Islet precursor cell (in vitro differentiated cells): ENCODE measurements at places on chromosomes 3 and 15.

- no peak for DNase-seq
Observed at GRCh38 chr15:90423801-90424319, 35.8 kb downstream of the IQGAP1 start.

DNA sequence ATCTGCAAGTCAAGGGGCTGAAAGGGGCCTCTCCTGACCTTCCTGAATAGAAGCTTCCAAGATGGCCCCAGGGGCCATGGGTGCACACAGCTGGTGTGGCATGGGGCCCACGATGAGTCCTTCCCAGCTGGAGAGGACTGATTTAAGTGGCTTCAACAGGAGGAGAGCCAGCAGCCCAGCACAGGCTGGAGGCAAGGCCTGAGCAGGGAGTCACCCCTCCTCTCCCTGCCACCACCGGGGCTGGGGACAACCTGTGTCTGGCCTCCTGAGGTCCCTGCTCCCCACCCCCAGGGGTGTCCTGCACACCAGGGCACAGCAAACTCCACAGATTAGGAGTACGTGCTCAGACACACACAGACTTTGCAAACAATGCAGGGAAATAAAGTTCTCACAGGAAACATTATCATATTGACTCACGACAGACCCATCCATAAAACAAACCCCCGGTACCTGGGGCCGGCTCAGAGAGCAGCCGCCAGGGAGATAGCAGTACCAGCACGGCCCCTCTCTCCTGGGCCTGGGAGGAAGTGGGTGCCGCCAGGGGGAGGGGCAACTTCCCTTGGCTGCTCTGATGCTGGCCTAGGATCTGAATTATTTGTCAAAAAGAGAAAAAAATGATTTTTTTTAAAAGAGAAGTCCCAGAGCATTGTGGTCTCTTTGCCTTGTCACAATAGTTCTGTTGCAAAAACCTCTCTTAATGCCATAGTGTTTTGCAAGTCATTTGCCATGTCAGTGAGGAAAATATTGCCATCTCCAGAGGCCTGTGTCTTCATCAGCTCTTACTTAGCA is 21.9 kb upstream of the TSEN2 start:
- DNase-seq, result no peak

- peak; percentile 83 for DNase-seq
Observed at GRCh38 chr3:40996827-40997710, 202.2 kb upstream of the CTNNB1 start.

GRCh38 chr15:70258369-70259027 is 160.8 kb upstream of the TLE3 start:
- no peak for DNase-seq

- DNase-seq, result no peak
Observed at GRCh38 chr3:56881841-56882240, 80.1 kb upstream of the ARHGEF3 start.

DNA sequence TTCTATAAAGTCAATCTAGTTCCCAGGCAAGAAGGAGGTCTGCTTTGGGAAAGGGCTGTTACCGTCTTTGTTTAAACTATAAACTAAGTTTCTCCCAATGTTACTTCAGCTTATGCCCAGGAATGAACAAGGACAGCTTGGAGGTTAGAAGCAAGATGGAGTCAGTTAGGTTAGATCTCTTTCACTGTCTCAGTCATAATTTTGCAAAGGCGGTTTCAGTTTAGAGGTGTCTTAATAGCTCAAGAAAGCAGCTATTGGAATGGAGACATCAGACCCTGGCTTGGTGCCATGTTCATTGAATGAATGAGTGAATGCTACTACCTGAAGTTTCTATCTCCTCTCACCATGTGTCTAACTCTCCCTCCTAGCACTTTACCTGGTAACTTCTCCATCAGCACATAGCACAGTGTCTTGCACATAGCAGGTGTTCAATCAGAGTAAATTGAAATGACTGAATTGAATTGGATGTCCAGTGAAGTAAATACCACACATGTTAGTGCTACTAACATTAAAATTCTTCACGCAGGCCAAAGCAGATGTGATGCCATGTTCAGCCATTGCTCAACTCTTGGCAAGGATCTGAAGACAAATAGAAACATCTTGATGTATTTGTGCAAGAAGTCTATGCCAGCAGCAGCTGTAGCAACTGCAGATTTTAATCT is 28.2 kb downstream of the CLEC3B start:
- no peak for DNase-seq

DNA sequence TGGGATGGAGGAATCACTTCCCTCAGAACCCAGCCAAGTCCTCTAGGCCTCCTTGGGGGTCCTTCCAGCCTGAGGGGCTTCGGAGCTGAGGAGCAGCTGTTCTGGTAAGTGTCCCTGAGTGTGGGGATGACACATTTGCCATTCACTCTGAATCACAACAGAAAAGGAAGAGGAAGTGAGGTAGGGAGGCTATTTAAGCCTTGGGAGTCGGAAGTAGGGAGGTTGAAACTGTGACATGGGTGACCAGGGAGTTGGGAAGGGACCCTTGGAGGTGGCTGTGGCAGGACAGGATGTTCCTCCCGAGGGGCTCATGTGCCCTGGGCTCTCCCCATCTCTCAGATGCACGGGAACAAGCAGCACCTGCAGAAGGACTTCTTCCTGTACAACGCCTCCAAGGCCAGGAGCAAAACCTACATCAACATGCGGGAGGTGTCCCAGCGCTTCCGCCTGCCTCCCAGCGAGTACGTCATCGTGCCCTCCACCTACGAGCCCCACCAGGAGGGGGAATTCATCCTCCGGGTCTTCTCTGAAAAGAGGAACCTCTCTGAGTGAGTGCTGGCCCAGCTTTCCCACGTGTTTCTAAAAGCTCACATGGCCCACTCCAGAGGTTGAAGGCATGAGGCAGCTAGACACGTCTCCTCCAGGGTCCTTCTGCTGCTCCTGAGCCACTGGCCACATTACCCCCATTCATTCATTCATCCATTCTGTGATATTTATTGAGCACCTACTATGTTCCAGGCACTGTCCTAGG is 43.3 kb downstream of the CAPN3 start:
- DNase-seq, result no peak
